ENCODE measurements at places on chromosomes 1 and 21. TPM values are rescaled to one million over a fixed set of nuclear protein-coding genes. Genes with fewer than 3 reads are reported as not detected.

The TMEM240 gene
- 1.3 TPM for total RNA-seq

The GREM2 gene
- total RNA-seq = not detected

The MIXL1 gene
- not detected for total RNA-seq

- DNase-seq = no peak
- H3K27me3 ChIP-seq = peaks cover 67% of the 10 kb centered on the region
- H3K4me3 ChIP-seq = no peak overlapping the region
- H3K36me3 ChIP-seq = no peaks in the 10 kb centered on the region
- H3K27ac ChIP-seq = no peak overlapping the region
These were observed 60.8 kb downstream of the ARHGEF10L start for GRCh38 chr1:17600321-17600720.

- DNase-seq = no peak
- no peak overlapping the region for H3K4me3 ChIP-seq
- H3K4me1 ChIP-seq = peaks cover 28% of the 10 kb centered on the region
- no peak overlapping the region for H3K27ac ChIP-seq
These were observed 1.4 kb upstream of the PAFAH2 start for GRCh38 chr1:25999041-25999800.

DNA sequence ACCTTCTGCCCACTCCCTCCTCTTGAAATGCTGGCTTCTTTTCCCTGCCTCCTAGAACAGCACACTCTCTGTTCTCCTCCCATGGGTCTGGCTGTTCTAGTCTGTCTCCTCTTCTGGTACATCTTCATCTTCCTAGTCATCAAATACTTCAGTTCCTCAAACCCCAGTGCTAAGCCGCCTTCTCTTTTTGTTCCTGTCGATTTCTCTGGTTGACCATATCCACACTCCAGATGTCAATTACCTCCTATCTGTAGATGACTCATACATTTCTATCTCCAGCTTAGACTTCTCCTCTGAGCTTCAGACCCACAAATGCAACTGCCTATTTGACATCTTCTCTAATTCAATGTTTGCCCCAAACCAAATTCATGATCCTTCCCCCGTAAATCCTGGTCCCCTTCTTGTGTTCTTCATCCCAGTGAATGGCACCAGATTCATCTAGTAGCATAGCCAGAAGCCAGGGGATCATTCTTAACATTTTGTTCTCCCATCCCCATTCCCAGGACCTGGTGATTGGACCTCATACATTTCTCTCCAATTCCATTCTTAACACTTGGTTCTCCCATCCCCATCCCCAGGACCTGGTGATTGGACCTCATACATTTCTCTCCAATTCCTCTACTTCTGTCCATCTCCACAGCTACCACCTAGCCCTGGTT, 35.9 kb downstream of the USP24 start:
- no peak overlapping the region for H3K4me3 ChIP-seq
- H3K36me3 ChIP-seq = peaks cover 21% of the 10 kb centered on the region
- peak overlapping the region; percentile 40 for H3K27ac ChIP-seq

The NBPF8 gene
- 4.9 TPM for total RNA-seq

- no peaks in the 10 kb centered on the region for H3K36me3 ChIP-seq
- H3K4me3 ChIP-seq = no peak overlapping the region
- DNase-seq = no peak
- H3K4me1 ChIP-seq = no peaks in the 10 kb centered on the region
- H3K27me3 ChIP-seq = peaks cover 6% of the 10 kb centered on the region
These were observed 322.9 kb downstream of the SETD4 start for GRCh38 chr21:35737449-35737848.

The RCOR3 gene
- 29.5 TPM for total RNA-seq

GRCh38 chr1:32886828-32887414, 630 bp downstream of the HPCA start:
- no peaks in the 10 kb centered on the region for H3K4me1 ChIP-seq
- DNase-seq = no peak
- no peak overlapping the region for H3K4me3 ChIP-seq
- no peak overlapping the region for H3K27ac ChIP-seq
- no peaks in the 10 kb centered on the region for H3K36me3 ChIP-seq

DNA sequence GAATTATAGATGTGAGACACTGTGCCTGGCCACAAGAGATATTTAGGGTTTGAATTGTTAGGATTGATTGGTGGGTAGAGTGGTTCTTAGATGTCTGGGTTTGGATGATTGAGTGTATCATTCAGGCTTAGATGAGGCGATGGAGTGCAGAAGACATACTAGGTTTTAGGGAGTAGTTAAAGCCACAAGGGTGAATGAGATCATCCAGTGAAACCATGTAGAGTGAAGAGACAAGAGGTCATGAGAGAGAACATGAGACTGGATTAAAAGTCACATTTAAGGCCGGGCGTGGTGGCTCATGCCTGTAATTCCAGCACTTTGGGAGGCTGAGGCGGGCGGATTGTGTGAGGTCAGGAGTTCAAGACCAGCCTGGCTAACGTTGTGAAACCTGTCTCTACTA, 37.2 kb downstream of the ZFYVE9 start:
- no peaks in the 10 kb centered on the region for H3K27me3 ChIP-seq
- H3K4me1 ChIP-seq = peaks cover 7% of the 10 kb centered on the region
- no peak overlapping the region for H3K27ac ChIP-seq
- H3K36me3 ChIP-seq = no peaks in the 10 kb centered on the region

DNA sequence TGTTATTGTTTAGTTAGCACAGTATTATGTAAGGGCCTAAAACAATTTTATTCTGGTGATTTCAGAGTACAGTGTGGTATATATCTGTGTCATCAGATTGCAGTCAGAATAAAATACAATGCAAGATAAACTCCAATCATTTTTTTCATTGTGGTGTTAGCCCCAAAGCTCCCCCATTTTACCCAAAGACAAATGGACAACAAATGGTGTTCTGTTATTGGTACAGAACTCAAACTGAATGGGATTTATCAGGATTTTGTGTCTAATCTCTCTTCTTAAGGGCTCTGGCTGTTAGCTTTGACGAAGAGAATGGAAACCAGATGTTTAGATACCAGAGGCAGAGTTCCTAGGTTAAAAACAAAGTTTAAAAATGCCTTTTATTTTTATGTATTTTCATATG, 163.1 kb upstream of the USP25 start:
- no peak for DNase-seq
- no peak overlapping the region for H3K4me3 ChIP-seq
- H3K27ac ChIP-seq = no peak overlapping the region
- H3K4me1 ChIP-seq = no peaks in the 10 kb centered on the region

The CTBS gene
- 12.2 TPM for total RNA-seq

GRCh38 chr1:86419277-86419903, 4.6 kb upstream of the CLCA2 start:
- H3K4me1 ChIP-seq = no peaks in the 10 kb centered on the region
- H3K4me3 ChIP-seq = no peak overlapping the region
- DNase-seq = peak; percentile 66
- peaks cover 10% of the 10 kb centered on the region for H3K27me3 ChIP-seq

The SASS6 gene
- total RNA-seq = 18.7 TPM

DNA sequence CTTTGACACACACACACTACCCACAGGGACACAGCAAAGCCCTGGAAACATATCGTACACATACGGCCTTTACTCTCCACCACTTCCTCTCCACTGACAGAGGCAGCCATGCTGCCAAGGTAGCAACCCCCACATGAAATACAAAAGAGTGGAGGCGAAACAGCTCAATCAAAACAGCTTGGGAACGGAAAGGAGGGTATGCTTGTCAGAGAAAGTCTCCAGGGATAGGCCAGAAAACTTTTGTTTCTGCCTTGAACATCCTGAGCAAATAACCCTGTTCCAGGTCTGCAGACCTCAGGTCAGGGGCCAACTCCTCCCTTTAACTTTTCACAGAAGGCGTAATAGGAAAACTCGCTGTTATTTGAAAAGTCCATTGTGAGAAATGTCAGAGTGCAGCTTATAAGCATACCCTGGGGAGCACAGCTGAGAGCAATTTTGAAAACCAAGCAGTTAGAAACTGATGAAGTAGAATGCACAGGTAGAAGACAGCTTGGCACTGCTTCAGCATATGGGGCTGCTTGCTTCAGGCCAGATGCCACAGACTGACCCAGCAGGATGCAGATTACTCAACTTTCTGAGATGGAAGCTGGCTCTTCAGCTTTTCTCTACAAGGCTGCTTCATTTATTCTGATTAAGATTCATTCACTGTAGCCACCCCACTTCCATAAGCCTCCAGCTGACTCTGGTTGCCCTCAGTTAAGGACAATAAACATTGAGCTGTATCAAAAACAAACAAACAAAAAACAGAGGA, 18.0 kb downstream of the KIAA0319L start:
- no peaks in the 10 kb centered on the region for H3K27me3 ChIP-seq
- no peak for DNase-seq
- H3K27ac ChIP-seq = no peak overlapping the region
- no peak overlapping the region for H3K4me3 ChIP-seq

DNA sequence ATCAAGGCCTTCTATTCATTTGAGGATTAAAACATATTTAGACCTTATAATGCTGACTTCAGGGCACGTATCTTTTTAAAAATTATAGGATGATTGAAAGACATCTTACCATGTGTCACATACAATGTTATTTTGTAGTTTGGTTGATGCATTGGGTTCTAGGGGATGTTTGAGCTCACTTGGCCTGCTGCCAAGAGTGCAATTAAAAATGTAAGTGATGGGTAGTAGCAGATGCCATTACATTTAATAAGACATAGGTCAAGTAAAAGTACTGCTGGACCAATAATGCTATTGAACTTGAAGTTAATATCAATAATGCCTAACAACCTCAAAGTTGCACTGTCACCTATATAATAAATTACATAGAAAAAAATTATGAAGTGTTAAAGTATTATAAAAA, 616.5 kb upstream of the RGS18 start:
- DNase-seq = no peak
- H3K36me3 ChIP-seq = no peaks in the 10 kb centered on the region

DNA sequence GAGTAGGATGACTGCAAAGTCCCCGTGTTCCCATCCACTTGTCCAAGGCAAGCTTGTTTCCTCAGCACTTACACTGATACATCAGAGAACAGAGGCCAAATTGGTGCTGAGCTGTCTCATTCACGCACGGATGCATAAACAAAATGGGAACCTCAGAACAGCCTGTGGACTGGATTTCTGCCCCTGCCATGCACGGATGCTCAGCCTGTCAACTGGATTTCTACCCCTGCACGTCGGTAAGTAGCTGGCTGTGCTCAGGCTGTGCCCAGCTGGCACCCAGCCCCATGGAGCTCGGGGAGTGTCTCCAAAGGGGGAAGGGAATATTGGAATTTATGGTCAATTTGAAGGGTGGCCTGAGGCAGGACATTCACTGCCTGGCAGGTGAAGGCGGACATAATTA, 40.8 kb upstream of the TMPRSS2 start:
- H3K27me3 ChIP-seq = peaks cover 13% of the 10 kb centered on the region
- H3K4me1 ChIP-seq = no peaks in the 10 kb centered on the region
- H3K36me3 ChIP-seq = no peaks in the 10 kb centered on the region
- no peak overlapping the region for H3K27ac ChIP-seq
- H3K4me3 ChIP-seq = no peak overlapping the region

DNA sequence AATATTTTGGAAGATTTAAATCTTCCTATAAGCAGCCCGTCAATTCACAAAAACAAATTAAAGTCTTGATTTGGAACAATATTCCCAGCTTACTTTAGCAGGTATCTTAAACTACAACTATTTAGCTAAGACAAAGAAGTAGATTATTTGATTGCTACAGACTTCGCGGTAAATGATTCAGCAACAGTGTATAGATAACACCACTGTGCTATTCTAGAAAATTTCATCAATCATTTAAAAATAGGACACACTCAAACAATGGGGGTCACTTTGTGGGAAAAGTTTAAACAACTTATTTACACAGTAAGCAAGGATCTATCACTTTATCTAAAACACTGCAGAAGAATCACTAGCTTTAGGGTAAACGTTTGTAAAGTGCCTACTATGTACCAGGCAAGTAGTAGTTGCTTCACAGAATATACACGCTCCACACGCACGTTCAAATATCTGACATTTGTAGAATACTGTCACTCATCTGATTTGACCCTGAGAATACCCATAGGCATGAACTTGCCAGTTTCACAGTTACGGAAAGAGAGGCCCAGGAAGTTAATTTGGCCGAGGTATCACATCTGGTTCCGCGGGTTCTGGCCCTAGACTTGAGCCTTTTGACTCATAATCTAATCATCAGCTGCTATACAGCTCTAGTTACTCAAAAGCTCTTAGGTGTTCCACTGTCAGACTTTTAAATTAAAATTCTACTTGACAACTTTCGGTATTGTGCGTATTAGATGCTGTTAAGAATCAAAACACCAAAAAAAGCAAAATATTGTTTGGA, 876 bp downstream of the DENND2C start:
- peaks cover 11% of the 10 kb centered on the region for H3K27me3 ChIP-seq
- no peak for DNase-seq
- H3K36me3 ChIP-seq = no peaks in the 10 kb centered on the region
- H3K4me1 ChIP-seq = peaks cover 13% of the 10 kb centered on the region
- peak overlapping the region; percentile 45 for H3K4me3 ChIP-seq

DNA sequence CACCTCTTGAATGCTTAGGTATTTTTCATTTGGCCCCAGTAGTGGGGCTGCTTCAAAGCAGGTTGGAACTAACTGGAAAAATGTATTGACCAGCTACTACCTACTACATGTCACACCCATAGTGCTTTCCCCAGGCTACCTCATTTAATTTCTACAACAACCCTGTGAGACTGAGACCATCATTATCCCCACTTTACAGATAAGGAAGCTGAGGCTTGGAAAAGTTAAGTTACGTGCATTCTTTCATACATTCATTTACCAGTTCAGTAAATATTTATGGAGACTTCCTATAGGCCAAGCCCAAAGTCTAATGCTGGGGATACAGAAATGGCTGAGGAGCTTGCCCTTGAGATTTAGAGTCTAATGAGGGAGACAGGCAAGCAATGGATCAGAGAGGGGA, 14.5 kb upstream of the PADI3 start:
- peaks cover 50% of the 10 kb centered on the region for H3K27me3 ChIP-seq
- no peak overlapping the region for H3K27ac ChIP-seq
- H3K4me1 ChIP-seq = peaks cover 3% of the 10 kb centered on the region
- no peaks in the 10 kb centered on the region for H3K36me3 ChIP-seq
- DNase-seq = no peak

DNA sequence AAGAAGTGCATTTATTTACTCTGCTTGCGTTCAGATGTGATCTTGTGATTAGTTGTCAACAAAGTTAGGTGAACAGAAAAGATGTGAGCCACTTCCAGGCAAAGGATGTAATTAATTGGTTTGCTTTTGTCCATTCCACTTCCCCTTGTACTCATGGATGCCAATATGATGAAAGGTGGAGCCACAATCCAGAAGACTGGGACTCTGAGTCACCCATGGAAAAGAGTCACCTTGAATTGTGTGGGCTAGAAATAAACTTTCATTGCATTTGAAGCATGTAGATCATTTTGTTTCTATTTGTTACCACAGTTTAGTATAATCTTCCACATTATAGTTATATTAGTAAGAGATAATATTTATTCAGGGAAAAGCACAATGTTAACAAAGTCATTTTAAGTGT, 684.2 kb downstream of the LTN1 start:
- no peaks in the 10 kb centered on the region for H3K4me1 ChIP-seq
- DNase-seq = no peak

GRCh38 chr1:41483001-41483850, 1.3 kb downstream of the EDN2 start:
- no peak for DNase-seq
- H3K4me1 ChIP-seq = peaks cover 19% of the 10 kb centered on the region
- H3K36me3 ChIP-seq = no peaks in the 10 kb centered on the region
- no peak overlapping the region for H3K27ac ChIP-seq
- peaks cover 84% of the 10 kb centered on the region for H3K27me3 ChIP-seq
